ENCODE measurements at places on chromosomes 6 and 20.
A peak's percentile ranks its signal among the peaks of the same experiment; 100 is the strongest.

DNA sequence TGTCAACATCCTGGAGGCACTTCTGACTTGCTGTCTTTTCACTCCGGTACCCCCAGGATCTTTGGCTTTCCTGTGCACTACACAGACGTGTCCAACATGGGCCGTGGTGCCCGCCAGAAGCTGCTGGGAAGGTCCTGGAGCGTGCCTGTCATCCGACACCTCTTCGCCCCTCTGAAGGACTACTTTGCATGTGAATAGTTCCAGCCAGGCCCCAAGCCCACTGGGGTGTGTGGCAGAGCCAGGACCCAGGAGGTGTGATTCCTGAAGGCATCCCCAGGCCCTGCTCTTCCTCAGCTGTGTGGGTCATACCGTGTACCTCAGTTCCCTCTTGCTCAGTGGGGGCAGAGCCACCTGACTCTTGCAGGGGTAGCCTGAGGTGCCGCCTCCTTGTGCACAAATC is 12.0 kb upstream of the MAPRE1 start:
- peak; percentile 5 for DNase-seq

- DNase-seq: no peak
Measured at GRCh38 chr6:140440223-140440835, 1065.9 kb upstream of the CITED2 start.

GRCh38 chr20:63361519-63362435 is 628 bp upstream of the CHRNA4 start:
- no peak for DNase-seq

- no peak for DNase-seq
Measured at GRCh38 chr20:57794036-57794435, 84.2 kb upstream of the PMEPA1 start.

DNA sequence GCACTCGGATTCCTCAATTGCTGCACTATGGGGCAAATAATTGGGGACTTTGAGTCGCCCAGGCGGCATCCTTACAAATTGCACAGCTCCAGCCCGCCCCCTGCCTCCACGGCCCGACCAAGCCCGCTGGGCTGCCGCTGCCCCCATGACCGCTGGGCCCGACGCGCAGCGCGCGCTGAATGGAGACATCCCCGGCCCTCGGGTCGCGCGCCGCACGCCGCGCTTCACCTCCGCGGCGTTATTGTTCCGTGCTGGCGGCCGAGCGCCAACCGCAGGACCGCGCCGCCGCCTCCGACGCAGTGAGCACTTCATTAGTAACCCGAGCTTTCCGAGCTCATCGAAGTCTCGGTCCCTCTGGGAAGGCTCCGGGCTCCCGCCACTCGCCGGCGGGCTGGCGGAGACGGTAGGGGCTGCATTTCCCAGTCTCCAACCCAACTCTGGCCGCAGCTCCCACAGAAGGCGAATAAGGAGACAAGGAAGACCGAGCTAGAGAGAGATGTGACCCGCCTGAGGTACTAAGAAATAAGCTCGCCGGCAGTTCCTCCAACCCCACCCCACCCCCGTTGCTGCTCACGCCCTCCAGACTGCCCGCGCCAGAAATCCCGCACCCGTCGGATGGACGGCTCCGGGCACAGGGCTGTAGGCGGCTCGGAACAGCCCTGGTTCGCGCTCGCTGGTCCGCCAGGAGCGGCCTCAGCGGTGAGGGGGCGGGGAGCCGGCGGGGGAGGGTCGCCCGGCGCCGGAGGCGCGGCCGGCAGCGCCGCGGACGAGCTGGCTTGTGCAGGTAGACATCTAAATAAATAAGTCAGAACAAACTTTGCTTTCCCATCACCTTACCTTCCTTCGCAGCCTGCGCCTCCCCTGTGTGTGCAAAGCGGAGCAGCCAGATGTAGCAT is 703 bp downstream of the EPHA7 start:
- peak; percentile 41 for DNase-seq

- no peak for DNase-seq
Measured at GRCh38 chr6:152301021-152301764, 336.0 kb downstream of the SYNE1 start.

- DNase-seq: no peak
Measured at GRCh38 chr6:166307082-166308032, 835 bp downstream of the PRR18 start.

DNA sequence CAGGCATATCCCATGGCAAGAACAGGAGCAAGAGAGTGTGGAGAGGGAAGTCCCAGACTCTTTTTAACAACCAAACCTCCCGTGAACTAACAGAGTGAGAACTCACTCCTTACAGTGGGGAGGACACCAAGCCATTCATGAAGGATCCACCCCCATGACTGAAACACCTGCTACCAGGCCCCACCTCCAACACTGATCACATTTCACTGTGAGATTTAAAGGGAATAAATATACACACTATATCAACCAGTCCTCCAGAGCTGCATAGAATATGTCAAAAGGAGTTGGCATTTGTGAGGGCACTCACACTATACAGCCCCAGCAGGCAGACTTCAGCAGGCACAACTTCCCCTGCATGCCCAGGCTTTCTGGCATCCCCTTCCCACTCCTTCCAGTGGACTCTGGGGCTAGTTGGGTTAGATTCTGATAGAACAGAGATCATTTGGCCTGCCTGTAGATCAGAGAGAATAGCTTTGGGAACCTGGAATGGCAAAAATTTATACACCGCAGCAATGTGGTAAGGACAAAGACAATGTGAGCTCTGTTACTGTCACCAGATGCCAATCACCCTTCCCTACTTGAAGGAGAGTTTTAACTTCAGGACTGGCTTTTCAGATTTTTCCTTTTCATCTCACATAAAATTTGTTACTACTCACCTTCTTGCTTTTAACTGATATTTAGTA is 25.2 kb upstream of the TENT5A start:
- DNase-seq: no peak

DNA sequence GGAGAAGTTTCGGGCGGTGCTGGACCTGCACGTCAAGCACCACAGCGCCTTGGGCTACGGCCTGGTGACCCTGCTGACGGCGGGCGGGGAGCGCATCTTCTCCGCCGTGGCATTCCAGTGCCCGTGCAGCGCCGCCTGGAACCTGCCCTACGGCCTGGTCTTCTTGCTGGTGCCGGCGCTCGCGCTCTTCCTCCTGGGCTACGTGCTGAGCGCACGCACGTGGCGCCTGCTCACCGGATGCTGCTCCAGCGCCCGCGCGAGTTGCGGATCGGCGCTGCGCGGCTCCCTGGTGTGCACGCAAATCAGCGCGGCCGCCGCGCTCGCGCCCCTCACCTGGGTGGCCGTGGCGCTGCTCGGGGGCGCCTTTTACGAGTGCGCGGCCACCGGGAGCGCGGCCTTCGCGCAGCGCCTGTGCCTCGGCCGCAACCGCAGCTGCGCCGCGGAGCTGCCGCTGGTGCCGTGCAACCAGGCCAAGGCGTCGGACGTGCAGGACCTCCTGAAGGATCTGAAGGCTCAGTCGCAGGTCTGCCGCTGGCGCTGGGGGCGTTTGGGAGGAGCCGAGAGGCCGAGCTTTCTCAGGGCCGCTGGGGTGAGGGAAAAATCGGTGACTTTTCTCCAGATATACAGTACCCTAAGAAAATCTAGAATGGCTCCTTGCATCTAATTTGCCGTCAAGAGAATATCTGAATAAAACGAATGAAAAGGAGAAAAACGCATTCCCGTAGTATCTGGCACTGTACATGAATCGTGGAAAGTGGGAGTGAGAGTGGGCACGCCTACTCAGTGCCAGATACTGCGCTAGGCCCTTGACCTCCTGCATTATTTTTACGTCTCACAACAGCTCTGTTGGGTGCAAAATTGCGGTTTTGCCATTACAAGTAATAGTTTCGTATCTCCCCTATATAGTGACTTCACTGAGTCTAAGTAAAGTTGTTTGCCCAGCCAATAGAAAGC is 1.0 kb downstream of the CALHM6 start:
- no peak for DNase-seq

DNA sequence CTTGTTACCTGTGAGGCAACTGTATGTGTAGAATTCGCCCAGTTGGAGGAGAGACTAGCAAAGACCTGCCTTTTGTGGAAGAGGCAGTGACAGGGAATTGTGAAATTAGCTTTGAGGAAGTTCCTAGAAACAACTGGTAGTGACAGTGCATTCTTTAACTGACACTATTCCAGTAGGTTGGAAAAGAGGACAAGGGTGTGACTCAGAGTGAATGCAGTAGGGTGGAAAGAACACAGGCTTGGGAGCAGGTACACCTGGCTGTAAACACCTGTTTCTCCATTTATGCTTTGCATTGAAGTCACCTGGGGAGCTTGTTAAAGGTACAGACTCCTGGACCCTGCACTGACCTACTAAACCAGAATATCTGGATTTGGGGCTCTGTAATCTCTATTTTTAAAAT is 295.7 kb downstream of the PHACTR1 start:
- DNase-seq: no peak

All from NCI-H510A (cell line).